ENCODE measurements at places on chromosomes 5 and 9. TPM values are rescaled to one million over a fixed set of nuclear protein-coding genes. Genes with fewer than 3 reads are reported as not detected.

GRCh38 chr9:21825637-21826036 is 23.2 kb downstream of the MTAP start:
- H3K27ac ChIP-seq = no peak overlapping the region
- peaks cover 67% of the 10 kb centered on the region for H3K36me3 ChIP-seq
- H3K27me3 ChIP-seq = no peaks in the 10 kb centered on the region
- DNase-seq = no peak
- H3K4me1 ChIP-seq = peaks cover 2% of the 10 kb centered on the region

Gene LRRTM2
- total RNA-seq = 0.06 TPM

DNA sequence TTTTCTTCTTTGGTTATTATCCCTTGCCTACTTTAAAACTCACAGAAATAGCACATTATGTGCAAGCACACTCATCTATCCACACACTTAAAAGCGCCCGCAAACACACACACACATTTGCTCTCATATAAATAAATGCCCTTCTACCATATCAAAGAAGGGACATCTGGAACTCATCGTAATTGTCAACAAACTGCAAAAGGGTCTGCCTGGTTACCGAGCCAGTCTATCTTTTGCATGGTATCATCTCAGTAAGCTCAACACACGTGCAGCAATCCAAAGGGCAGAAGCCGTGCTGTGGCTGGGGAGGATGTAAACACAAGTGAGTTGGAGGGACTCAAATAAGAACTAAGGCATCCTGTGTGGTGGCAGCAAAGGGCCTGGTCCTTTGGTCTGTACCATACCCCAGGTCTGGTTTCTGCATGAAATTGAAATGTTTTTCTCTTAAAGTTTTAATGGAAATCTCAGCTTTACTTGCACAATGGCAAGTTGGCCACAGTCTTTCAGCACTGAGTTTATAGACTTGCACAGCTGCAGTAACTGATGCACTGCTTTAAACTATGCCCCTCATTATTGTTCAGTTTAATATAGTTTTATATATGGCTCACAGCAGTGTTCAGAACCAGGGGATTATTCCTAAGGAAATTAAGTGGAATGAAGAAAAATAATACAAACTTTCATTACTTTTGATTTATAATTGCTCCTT is 331.0 kb downstream of the ADAMTS6 start:
- H3K27ac ChIP-seq = no peak overlapping the region
- DNase-seq = no peak
- H3K4me1 ChIP-seq = no peaks in the 10 kb centered on the region
- peaks cover 2% of the 10 kb centered on the region for H3K36me3 ChIP-seq
- H3K4me3 ChIP-seq = no peak overlapping the region

Gene SELENOP
- total RNA-seq = 1.1 TPM

Gene AFAP1L1
- 0.17 TPM for total RNA-seq

All from activated naive CD8-positive, alpha-beta T cell treated with anti-CD3 and anti-CD28 coated beads, Interleukin-2, amount 10 ng/mL, durations not matched to agents 7 days and 5 days (primary cell).